ENCODE measurements at places on chromosomes 11 and 22. TPM values are rescaled to one million over a fixed set of nuclear protein-coding genes. Genes with fewer than 3 reads are reported as not detected.

The KCNE3 gene
- polyA plus RNA-seq: 0.72 TPM

The SYCE3 gene
- polyA plus RNA-seq: not detected

- DNase-seq: no peak
Measured at GRCh38 chr11:128803011-128803410, 64.1 kb downstream of the KCNJ1 start.

DNA sequence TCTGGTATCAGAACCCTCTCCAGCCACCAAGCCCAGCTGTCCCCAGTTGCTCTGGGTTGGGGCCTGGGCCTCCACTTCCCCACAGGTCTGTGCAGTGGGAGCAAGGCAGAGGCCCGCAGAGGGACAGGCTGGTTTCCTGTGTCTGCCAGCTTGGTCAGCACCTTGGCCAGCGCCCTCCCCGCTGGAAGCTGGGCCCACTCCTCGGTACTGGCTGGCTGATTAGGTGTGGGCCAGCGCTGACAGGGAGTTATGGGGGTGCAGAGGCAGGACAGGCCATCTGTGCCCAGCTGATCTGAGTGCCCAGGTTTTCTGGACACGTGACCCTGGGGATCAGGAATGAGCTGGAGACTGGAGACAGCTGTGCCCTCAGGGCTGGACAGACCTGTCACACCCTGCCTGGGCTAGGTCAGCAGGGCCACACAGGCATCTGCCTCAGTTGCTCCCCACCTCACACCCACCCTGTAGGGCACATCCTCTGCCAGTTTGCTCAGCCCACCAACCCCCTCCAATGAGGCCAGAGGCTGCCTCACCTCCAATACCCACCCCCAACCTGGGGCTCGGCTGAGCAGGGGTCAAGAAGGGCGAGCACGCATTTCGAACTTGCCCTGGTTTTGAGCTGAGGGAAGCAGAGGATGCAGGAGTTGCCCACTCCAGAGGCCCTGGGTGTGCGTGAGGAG lies 175.3 kb downstream of the IGLL1 start:
- no peak for DNase-seq

GRCh38 chr22:33105501-33105911 lies 47.3 kb upstream of the SYN3 start:
- no peak for DNase-seq

The BDNF gene
- polyA plus RNA-seq: not detected

DNA sequence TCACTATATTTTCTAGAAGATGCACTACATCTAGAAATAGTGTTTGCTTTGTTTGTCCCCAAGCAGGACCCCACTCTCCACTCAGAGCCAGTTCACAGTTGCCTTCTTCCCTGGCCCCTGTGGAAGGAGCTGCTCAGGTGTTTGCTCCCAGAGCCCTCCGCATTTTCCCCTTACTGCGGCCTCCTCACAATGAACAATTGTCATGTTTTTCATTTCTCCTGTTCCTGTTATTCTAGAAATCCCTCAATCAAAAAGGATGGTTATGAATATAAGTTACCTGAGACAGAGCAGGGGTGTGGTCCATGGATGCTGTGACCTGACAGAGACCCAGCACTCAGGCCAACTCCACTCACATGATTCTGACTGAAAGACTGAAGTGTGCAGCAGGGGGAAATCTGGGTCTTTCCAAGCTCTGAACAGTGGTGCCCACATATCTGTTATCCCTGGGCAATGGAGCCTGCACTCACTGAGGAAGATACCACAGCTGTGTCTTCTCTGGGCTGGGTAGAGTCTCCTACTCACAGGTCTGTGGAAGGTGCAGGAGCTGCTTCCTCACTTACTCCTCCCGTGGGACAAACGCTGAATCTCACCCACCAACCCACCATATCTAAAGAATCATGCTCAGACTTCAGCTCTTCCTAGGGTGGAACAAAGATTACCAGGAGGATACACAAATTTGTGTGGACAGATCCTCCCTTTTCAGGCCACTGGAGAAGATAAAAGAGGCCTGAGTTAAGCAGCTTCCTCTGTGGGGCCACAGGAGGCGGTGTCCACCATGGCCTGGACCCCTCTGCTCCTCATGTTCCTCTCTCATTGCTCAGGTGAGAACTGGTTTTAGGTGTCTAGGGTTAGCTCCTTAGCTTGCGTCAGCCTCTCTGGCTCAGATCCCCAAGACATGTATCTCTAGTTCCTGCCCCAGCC lies 87.1 kb upstream of the TOP3B start:
- no peak for DNase-seq

- no peak for DNase-seq
Measured at GRCh38 chr11:126305699-126306098, 1.8 kb downstream of the DCPS start.

The LGR4 gene
- 4.9 TPM for polyA plus RNA-seq

The KCNJ11 gene
- polyA plus RNA-seq: 66.5 TPM

GRCh38 chr11:1348796-1349326 lies 39.4 kb upstream of the TOLLIP start:
- peak; percentile 32 for DNase-seq

The HOATZ gene
- polyA plus RNA-seq: not detected

- DNase-seq: no peak
Measured at GRCh38 chr22:23182309-23183060, 2.2 kb downstream of the BCR start.

DNA sequence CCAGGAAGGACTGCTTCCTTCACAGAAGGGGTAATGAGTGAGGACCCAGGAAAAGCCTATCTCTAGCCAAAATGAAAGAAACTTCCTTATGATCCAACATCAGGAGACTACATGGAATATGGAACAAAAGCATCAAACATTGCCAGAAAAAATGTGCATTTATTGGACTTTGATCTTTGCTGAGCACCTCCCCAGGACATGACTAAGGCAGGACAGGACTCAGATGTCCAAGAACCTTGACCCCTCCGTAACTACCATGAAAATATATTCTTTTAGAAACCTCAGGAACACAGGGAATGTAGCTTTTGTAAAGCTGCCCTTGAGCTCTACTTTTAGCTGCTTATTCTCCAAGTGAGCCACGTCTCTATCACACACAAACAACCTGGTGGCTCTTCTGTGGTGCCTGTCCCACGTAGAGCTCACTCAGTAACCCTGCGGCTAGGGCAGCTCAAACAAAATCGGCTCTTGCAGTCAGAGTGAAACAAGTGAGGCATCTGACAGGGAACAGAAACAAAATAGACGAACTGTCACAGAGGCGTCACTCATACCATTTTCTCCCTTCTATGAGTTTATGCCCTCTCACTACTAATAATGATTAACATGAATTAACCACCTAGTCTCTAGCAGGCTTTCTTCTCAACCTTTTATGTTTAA lies 471.5 kb upstream of the API5 start:
- no peak for DNase-seq

The PNPLA2 gene
- 64.8 TPM for polyA plus RNA-seq

GRCh38 chr11:36086366-36086765 lies 142.5 kb downstream of the LDLRAD3 start:
- no peak for DNase-seq

GRCh38 chr22:19756288-19757128 lies 4.1 kb upstream of the TBX1 start:
- no peak for DNase-seq

The IRAG1 gene
- 2.4 TPM for polyA plus RNA-seq

The CADM1 gene
- polyA plus RNA-seq: 3.1 TPM

DNA sequence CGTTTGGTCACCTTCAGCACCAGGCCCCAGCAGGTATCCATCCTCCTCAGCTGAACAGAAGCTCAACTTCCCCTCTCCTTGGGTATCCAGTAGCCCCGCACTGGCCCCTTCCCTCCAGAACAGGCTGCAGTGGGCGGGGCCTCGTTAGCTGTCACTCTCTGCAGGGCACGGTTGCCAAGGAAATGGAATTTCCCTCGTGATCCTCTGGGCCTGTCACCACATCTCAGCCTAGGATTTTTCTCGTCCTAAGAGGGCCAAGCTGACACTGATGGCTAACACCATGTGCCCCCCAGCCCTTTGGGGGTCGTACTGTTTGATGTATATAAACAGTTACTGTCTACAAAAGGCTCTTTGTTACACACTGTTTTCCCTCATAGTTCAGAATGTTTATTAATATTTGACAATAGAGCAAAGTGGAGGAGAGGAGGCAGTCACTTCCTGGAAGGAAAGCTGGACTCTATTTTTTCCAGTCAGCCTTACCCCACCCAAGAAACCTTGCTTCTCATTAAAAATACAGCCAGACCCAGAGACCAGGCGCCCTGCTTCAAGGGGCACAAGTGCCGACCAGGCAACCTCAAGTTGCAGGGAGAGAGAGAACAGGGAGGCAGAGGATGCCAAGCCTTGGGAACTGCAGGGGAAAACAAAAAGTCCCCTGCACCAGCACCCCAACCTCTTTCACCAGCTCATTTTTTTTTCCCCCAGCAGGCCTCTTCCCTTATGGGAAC lies 44.5 kb downstream of the FEZ1 start:
- DNase-seq: peak; percentile 32

DNA sequence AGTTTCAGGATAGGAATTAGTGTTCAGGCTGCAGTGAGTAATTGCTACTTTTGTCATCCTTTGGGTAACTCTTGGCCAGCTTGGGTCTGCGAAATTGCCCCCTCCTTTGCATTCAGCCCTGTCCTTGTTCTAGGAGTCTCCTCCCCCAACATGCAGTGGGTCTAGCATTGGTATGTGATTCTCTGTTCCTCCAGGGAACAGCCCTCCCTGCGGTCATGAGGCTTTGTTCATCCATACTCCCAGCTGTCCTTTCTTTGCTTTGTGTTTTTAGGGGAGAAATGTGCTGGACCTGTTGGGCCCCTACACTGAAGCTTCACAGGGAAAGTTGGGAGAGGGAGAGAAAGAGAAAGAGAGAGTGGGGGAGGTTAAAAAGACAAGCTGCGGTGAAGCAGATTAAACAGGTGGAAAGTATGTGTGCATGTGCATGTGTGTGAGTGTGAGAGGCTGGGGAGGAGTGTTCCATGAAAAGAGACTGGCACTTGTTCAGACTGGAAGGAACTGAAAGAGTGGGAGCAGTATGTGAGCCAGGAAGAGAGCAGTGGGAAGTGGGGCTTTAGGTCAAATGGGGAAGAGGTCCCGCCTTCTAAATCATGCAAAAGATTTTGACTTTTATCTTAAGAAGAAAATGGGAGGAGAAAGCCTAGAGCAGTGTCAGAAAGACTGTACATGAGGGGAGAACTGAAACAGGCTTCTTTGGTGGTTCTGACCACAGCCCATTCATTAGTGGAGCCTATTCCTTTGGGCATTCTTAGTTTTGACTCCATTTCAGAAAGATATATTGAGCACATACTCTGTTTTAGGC lies 17.9 kb upstream of the SESN3 start:
- no peak for DNase-seq

- DNase-seq: no peak
Measured at GRCh38 chr22:25347752-25348102, 128.3 kb downstream of the CRYBB2 start.

GRCh38 chr11:24324211-24324610 lies 172.6 kb upstream of the LUZP2 start:
- DNase-seq: no peak

DNA sequence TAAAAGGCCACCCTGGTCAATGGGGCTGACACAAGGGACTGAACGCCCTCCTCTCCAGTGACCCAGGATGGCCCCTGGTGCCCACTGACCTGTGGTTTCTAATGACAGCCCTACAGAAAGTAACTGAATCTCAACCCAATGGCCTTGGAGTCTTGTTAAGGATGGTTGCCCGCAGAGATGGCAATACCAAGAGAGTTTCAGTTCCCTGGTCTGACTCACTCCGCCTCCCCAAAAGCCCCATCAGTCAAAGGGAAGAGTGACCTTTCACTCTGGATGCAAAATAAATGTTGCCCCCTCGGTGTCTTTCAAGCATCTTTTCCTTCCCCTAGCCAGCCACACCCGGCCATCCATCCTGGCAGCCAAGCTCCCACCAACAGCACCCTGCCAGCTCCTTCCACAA lies 57.7 kb upstream of the ISX start:
- no peak for DNase-seq

DNA sequence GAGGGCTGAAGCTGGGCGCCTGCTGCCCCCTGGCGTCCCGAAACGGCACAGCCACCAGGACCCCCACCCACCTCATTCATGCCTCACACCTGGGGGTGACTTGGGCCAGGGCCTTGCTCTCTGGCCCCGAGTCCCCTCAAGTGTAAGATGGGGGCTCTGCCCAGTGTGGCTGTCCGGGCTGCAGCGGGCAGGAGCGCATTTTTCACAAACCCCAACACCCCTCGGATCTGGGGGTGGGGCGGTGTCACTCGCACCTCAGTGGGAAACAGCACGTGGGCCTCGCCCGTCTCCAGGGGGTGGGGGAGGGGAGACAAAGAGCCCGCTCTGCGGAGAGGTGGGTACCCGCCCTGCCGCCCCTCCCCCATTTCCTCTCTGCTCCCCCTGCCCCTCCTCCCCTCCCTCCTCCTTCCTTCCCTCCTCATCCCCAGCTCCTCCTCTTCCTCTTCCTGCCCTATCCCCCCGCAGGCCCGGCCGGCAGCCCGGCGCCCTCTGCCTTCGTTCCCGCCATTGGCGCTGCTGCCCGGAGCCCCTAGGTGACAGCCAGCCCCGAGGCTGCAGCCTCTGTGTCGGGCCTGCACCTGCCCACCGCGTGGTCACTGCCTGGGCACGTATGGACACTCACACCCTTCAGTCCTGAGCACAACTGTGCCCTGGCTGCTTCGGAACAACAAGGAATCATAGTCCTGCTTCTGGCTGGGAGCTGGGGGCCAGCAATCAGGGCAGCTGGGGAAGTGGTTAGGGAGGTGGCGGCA lies 6.8 kb upstream of the CDKN1C start:
- no peak for DNase-seq

GRCh38 chr11:67288452-67289225 lies 464 bp upstream of the ANKRD13D start:
- peak; percentile 93 for DNase-seq

GRCh38 chr11:64611869-64612646 lies 21.0 kb downstream of the SLC22A12 start:
- DNase-seq: no peak

DNA sequence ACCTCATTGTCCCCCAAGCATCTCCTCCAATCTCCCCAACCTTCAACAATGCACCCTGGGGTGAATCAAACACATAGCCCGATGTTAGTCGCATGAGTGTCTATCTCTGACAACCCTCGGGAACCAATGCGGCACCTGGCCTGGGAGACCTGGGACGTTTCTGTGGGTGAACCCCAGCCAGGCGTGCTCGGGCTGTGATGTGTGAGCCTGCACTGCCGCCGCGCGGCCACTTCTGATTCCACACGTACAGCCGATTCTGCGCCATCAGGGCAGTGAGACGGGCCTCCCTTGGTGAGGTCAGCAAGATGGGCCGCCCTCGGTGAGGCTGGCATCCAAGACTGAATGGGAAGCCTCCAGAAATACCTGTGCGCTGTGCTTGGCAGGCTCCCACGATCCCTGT lies 5.2 kb upstream of the H19 start:
- no peak for DNase-seq

GRCh38 chr11:88340366-88340935 lies 2.9 kb upstream of the CTSC start:
- DNase-seq: no peak

The IL18 gene
- polyA plus RNA-seq: 1.2 TPM

The GDPD4 gene
- polyA plus RNA-seq: not detected

DNA sequence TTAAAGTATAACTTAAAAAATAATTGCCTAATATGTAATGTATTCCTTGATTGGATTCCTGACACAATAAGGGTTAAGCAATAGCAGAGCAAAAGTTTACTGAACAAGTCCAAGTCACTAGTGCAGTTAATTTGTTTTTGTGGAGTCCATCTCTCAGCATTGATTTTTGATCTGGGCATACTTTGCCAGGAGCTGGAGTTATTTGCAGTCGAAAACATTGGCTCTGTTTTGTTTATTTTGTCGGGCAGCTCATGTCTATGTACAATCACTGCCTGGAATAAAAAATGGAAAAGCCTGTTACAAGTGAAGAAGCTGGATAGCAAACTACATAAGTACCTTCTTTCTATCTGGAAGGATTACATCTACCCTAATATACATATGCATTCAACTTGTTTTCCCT lies 625.2 kb downstream of the CNTN5 start:
- DNase-seq: no peak

- DNase-seq: peak; percentile 64
Measured at GRCh38 chr22:42769574-42770447, 49.1 kb upstream of the A4GALT start.

Data from psoas muscle (tissue), 8 donors.